NB4 (cell line): ENCODE measurements at places on chromosomes 2 and 18.

GRCh38 chr18:22552254-22552653, 134.5 kb upstream of the CTAGE1 start:
- no peak for DNase-seq

DNA sequence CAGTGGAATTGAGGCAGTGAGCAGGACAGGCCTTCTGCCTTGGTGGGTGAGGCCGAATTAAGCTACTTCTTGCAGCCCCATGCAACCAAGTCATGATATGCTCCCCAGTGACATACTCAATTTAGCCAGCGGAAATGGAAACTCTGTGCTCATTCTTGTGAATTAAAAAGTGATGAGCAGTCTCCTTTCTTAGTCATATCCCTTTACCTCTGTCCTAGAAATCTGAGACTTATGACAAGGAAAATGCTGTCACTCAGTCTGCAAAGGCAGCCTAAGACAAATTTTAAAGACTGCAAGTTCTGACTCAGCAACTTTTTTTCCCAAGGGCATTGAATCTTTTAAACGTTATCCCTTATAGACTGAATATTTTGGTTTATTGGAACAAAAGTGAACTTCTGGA, 218.2 kb downstream of the SH3BP4 start:
- no peak for DNase-seq

- DNase-seq: peak; percentile 65
Measured at GRCh38 chr2:147829106-147829505, 15.7 kb upstream of the ACVR2A start.

DNA sequence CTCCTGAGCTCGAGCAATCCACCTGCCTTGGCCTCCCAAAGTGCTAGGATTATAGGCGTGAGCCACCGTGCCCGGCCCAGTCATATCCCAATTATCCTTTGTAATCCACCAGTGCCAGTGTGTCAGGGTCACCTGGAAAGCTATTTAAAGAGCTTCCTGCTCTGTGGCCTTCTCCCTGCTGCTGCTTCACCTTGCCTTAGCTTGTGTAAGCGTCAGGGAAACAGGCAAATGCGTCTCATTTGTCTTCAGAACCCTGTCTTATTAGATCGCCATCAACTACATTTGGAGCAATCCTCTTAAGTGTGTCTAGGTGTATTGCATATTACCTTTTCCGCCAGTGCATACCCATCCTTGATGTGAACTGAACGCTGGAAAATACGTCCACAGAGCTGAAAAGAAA, 10.2 kb downstream of the KIF5C start:
- DNase-seq: no peak
